NCI-H1417 (cell line): ENCODE measurements at places on chromosomes 7 and 10.

DNA sequence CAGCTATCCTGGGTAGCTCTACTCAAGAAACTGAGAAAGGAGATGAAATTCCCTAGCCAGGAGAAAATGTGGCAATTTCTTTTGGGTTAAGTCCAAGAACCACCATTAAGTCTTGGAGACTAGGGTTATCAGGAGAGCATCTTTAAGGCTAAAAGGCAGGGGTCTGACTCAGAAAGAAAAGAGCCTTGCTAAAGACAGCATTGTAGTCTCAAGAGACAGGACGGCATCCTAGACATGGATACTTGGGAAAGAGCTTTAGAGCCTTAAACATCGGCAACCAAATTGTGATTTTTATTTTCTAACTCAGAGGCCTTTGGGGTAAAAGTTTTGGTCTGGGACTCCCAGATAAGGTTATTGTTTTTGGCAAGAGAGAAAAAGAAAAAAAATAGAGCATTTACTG is 83.1 kb downstream of the FAS start:
- no peak for DNase-seq

- DNase-seq = no peak
Measured at GRCh38 chr10:75253281-75254220, 17.8 kb upstream of the COMTD1 start.

- DNase-seq = no peak
Measured at GRCh38 chr10:31272841-31273240, 46.2 kb upstream of the ZEB1 start.

DNA sequence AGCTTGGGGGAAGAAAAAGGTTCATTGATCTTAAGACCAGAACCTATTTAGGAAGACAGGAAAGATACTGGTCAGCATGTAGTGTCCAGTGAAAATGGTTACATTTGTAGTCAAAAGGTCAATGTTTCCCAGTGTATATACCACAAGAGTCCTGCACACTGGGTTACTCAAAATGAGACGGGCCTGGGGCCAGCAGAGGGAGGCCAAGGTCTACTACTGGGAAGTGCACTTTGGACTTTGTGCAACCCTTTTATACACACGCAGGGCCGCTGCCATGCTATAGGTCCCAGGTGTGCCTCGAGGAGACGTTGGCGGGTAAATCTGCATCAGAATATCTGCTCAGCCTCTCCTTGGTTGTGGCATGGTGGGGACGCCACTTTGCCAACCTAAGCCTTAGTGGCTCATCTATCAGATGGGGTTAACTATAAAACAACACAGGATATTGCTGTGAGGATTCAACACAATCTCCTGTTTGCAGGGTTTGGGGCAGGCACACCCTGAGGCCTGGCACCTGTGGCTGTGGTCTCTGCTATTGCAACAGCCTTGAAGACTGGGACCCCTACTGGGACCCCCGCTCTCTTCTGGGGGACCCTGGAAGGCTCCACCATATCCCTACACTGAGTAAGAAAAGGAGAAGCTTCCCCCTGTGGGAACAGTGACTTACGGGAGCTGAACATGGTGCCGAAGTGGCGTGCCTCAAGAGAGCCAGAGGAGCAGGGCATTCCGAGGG is 19.7 kb downstream of the CLRN3 start:
- DNase-seq = no peak

DNA sequence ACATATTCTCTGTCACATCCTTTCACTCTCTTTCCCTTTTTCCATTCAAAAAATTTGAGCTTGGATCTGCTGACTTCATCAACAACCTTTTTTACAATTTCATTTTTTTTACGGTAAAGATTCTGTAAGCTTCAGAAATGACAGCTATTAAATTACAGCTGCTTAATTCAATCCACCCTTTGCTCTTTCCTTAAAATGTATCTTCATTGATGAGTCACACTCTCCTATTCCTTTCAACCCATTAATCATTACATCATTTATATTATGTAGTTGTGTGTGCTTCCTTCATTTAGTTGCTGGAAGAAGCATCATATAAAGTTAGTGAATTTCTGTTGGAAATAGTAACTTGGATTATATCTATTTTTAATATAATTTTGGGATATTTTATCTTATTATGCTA is 67.1 kb upstream of the MAGI2 start:
- no peak for DNase-seq

DNA sequence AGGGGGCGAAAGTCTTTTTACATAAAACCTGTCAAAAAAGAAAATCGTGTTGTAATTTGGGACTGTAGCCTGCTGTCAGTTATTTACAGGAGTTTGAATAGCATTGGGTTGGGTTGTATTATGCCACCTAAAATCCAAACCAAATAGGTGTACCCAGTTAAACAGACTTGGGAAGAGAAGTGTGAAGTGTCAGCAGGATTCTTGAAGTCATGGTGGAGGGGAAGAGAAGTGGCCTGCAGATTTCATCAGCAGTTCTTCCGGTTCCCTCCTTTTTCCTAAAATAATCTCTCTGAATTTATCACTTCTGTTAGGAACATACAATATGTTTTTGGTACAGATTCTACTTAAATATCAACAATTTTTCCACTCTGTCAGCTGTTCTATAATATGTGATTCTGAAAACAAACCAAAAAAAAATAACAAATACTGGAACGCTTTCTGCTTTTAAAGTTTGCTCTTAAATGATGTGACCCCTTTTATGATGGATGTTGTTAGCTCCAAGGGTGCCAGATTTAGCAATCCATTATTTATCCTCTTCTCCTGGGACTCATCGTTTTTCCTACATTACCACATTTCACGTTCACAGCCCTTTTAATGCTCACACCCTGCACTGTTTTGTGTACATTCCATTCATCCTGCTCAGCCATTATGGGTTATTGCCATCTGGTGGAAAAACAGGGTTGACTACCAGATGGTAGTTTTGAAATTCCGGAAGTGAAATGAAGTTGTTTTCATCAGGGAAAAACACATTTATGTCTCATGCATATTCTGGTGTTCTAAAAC is 18.7 kb upstream of the ARHGAP12 start:
- peak; percentile 9 for DNase-seq

DNA sequence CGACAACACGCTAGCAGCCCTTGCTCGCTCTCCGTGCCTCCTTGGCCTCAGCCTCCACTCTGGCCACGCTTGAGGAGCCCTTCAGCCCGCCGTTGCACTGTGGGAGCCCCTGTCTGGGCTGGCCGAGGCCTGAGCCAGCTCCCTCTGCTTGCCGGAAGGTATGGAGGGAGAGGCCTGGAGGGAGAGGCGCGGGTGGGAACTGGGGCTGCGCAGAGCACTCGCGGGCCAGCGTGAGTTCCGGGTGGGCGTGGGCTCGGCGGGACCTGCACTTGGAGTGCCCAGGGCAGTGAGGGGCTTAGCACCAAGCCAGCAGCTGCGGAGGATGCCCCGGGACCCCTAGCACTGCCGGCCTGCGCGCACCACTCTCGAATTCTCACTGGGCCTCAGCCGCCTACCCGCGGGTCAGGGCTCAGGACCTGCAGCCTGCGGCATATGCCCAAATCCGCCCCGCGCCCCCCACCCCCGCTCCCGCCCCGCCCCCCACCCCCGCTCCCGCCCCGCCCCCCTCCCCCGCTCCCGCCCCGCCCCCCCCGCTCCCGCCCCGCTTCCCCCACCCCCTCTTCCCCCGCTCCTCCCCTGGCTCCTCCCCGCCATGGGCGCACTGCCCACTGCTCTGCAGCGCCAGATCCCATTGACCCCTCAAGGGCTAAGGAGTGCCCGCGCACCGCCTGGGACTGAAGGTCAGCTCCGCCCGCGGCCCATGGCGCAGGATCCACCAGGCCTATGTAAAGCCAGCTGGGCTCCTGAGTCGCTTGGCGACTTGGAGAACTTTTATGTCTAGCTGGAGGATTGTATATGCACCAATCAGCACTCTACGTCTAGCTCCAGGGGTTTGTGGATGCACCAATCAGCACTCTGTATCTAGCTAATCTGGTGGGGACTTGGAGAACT is 15.9 kb upstream of the ACBD5 start:
- DNase-seq = no peak

DNA sequence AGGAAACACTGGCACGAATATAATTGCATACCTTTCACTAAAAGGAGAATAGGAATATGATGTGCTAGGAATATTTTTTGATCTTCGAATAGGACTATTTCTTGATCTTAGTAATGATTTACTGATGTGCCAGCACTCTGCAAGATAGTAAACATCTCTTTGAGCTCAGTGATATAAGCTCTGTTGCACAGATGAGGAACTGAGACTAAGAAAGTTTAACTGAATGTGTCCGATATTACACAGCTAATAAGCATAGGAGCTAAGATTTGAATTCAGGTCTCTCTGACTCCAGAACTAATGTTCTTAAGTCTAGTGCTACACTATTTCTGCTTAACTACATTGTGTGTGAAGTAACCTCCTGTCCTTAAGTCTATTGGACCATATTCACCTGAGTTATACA is 98.4 kb upstream of the PTPRZ1 start:
- DNase-seq = no peak

GRCh38 chr10:4080225-4080805 is 295.3 kb upstream of the KLF6 start:
- DNase-seq = no peak

- DNase-seq = peak; percentile 30
Measured at GRCh38 chr10:43287056-43288007, 20.5 kb upstream of the RASGEF1A start.

- no peak for DNase-seq
Measured at GRCh38 chr10:91034494-91035159, 113.7 kb upstream of the ANKRD1 start.

GRCh38 chr7:159103382-159104187 is 41.1 kb downstream of the VIPR2 start:
- DNase-seq = no peak

- DNase-seq = no peak
Measured at GRCh38 chr10:77793831-77794230, 132.7 kb downstream of the DLG5 start.

- DNase-seq = no peak
Measured at GRCh38 chr10:7972367-7972766, 82.1 kb upstream of the GATA3 start.

- no peak for DNase-seq
Measured at GRCh38 chr10:86189891-86190290, 176.7 kb downstream of the GRID1 start.

GRCh38 chr10:31958856-31959255 is 30.2 kb upstream of the ARHGAP12 start:
- no peak for DNase-seq

- no peak for DNase-seq
Measured at GRCh38 chr7:135831455-135832195, 83.0 kb upstream of the FAM180A start.

DNA sequence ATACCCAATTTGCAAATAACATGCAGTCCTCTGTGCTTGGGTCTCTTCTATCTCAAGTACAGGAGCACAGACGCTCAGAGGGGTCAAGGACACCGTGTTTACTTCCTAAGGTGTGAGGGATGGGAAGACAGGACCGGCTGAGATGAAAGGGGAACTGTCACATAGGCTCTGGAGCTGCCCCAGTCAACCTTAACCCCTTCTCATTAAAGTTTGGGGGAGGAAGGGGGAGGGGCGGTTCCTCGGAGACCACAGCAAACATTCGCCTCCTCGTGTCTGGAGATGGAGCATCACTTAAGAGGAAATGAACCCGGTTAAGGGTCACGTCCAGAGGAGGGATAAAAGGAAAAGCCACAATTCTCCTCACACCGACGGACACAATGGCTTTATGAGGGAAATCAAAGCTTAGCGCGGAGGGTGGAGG is 1.1 kb downstream of the SH3PXD2A start:
- no peak for DNase-seq

- no peak for DNase-seq
Measured at GRCh38 chr7:151642746-151643145, 123.1 kb upstream of the RHEB start.

DNA sequence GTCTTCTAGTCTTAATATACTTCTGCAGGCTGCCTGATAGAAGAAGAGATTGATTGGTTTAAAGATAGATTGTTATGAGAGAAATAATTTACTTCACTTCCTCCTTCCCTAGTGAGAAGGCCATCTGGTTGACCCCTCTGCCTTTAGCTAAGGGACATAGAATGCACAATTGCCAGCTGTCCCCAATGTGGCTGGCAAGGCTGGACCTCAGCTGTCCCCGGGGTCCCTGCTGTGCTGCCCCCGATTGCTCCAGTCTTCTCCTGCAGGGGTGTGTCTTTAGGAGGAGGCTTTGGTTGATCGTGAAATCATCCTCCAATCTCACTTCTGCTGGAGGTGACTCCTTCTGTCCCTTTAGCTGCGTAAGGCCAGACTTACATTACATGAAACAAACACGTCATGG is 388.5 kb downstream of the DPP6 start:
- DNase-seq = no peak

GRCh38 chr7:51666751-51667150 is 350.1 kb upstream of the COBL start:
- no peak for DNase-seq

DNA sequence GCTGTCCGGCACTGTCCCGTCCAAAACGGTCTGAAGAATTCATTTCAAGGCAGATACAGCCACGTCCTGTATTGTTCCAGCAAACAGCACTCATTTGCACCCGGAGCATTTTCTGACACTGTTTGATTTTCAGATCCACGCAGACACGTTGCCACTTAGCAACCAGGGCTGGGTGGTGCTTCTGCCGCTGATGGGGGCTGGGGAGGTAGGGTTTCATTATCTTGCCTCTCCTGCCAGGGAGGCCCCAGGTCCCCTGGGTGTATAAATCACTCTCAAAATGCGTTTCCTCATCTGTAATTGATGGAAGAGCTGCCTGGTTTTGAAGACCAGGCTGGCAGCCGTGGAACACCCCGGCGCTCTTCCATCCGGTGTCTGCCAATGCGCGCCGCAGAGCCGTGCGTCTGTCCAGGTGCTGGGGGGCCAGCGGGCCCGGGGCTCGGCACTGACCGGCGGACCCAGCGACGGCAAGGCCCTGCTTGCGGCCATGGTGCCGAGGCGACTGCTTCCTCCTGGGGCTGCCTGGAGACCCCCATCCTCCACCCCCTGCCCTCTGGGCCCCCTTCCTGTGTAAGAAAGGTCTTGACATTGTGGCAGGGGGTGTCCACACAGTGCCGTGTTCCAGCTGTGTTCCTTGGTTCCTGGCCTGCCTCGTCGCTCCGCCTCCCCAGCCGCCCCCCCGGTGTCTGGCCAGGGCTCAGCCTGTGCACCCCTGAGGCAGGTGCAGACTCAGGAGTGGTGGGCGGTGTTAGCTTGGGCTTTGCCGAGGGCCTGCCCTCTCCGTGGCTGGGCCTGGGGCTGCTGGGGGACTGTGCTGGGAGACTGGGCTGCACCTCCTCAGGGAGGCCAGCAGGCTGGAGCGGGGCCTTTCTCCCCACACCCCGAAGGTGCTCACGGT is 16.6 kb downstream of the ADGRA1 start:
- peak; percentile 15 for DNase-seq

DNA sequence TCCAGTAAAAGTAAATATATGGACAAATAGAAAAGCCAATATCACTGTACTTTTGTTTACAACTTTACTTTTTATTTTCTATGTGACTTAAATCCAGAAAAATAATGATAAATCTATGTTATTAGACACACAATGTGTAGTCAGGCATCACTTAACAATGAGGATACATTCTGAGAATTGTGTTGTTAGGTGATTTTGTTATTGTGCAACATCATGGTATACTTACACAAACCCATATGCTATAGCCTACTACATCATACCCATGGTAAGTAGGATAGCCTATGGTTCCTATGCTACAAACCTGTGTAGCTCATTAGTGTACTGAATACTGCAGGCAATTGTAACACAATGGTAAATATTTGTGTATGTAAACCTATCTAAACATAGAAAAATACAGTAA is 781.7 kb upstream of the GHITM start:
- no peak for DNase-seq
